ENCODE measurements at places on chromosomes 1 and 21.

- no peak for DNase-seq
Observed at GRCh38 chr1:31580513-31580870, 4.2 kb downstream of the TINAGL1 start.

GRCh38 chr1:30798389-30799232 lies 41.0 kb upstream of the LAPTM5 start:
- DNase-seq = no peak

DNA sequence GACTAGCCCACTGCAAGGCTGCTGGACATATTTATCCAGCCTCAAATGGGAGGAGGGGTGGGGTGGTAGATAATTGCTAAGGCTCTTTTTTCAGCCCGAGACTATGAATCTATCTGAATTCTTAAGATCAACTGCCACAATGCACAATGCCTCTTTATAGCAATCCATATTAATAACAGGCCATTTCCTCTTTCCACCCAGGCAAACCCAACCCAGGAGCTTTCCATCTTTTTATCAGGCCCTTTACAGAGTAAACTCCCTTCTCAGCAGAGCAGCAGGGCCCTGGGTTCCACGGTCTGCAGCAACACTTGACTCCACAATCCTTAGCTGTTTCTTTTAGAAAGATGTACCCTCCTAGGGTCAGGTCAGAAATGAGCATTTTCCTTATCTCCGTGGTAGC lies 806 bp downstream of the DDOST start:
- no peak for DNase-seq

DNA sequence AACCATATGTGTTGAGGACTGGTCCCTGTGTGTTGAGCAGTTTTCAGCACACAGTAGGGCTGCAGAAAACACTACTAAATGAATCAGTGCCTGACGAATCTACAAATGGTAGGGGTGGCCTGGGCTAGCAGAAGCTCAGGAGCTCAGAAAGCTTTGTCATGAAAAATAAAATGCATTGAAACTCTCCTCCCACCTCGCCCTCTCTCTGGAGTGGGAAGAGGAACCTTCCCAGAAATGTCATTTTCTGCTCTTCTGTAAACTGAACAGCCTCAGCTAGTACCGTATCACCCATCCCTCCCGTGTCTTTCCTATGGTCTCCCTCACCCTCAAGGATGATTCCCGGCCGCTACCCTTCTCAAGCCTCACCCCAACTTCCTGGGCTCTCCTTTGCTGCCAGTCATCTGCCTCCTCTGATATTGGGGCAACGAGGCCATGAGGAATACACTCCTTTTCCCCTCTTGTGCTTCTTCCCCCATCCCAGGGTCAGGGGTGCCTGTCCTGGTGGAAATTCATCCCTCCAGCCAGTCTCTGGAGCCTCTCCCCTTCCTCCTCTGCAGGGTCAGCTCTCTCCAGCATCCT lies 734.5 kb downstream of the PTPRU start:
- DNase-seq = no peak

DNA sequence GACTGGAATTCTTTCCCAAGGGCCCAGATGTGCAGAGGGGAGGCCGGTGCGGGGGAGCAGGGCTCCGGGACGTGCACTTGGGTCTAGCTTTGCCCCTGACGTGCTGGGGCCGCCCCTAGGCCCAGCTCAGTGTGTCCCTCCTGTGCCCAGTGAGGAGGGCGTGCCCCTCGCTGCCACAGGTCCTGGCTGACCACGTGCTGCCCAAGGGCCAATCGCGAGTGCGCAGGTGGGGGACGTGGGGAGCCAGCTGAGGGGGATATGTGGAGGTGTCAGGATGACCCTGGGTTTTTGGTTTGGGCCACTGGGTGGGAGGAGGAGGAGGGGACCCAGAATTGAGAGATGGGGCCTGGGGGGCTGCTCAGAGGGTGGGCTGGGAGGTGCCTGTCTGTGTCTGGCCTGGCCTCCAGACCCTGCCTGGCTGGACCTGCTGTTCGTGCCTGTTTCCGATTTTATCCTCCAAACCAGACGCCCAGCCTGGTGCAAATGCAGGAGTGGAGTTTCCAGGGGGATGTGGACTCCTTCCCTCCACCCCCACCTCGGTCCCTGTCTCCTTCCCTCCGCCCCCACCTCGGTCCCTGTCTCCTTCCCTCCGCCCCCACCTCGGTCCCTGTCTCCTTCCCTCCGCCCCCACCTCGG lies 6.1 kb upstream of the RNF223 start:
- no peak for DNase-seq

- no peak for DNase-seq
Observed at GRCh38 chr1:165539908-165540307, 3.9 kb upstream of the LRRC52 start.

- no peak for DNase-seq
Observed at GRCh38 chr21:36689324-36689723, 9.6 kb upstream of the SIM2 start.

- DNase-seq = no peak
Observed at GRCh38 chr1:184535191-184535970, 148.6 kb downstream of the C1orf21 start.

- no peak for DNase-seq
Observed at GRCh38 chr1:2127187-2128145, 67.1 kb downstream of the FAAP20 start.

DNA sequence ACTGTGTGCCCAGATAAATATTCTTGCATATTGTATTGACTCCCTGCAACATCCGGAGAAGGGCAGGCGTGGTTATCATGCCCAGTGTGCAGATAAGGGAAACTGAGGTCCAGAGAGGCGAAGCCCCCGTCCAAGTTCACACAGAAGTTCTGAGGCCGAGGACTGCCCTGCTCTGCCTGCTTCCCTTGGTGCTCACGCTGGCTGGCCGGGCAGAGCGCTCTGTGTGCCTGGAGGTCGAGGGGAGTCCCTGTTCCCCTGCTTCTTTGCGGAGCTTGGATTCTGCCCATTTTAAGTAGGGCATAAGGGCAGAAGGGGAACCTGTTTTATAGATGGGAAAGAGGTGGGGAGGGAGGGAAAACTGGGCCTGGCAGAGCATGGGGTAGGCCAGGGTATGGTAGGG lies 92.8 kb upstream of the ACTL8 start:
- DNase-seq = no peak

GRCh38 chr1:5725855-5726585 lies 266.2 kb downstream of the NPHP4 start:
- DNase-seq = no peak

DNA sequence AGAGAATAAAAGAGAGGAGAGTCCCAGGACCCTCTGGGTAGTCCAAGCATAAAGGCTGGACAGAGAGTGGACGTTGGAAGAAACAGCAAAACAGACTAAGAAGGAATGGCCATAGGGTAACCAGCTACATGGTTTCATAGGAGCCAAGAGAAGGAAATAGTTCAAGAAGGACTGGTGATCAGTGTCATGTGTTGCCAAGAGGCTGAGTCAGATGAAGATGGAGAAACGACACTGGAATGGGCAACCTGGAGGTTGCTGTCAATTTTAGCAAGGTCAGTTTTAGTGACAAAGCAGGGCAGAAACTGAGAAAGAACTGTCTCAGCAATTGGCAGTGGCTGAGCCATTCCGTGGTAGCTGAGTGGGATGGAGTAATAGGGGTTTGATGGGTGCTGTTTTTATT lies 41.4 kb downstream of the HMGB4 start:
- no peak for DNase-seq

- DNase-seq = no peak
Observed at GRCh38 chr1:185578293-185578692, 155.9 kb upstream of the HMCN1 start.

- DNase-seq = no peak
Observed at GRCh38 chr1:48744032-48744431, 32.7 kb downstream of the BEND5 start.

DNA sequence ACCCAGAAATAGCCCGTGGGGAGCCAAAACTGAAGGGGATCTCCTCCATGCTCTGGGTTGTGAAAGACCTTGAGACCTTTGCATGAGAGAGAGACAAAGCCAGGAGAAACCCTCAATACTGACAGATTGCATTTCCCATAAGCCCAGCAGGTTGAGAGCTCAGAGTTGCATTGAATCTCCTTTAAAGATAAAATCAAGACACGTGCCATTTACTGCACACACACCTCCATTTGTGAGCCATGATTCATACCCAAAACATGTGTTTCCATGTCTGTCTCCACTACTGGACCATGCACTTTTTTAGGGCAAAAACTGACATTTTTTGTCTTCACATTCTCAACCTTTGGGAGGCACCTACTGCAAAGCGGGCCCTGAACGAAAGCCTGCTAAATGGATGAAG lies 144.0 kb upstream of the NRIP1 start:
- DNase-seq = no peak

DNA sequence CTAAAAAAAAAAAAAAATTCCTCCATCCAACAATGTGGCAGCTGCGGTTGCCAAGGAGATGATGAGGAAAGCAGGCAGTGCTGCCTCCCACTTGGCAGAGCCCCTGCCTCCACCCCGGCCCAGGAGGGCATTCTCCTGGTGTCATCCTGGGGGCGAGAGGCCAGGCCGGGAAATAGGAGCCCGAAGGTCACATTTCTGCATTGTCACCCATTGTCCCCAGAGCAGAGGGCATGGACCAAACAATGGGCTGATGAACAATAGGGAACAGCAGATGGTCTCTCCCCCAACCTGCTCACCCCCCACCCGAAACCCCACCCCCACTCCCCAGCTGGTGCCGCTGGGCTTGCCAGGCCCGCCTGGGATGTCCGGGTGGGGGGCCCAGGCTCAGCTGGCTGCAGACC lies 37.3 kb downstream of the CAMK2N1 start:
- no peak for DNase-seq

- DNase-seq = no peak
Observed at GRCh38 chr1:25985670-25986069, 12.2 kb downstream of the PAFAH2 start.

GRCh38 chr1:9119745-9120144 lies 9.2 kb downstream of the GPR157 start:
- DNase-seq = no peak

DNA sequence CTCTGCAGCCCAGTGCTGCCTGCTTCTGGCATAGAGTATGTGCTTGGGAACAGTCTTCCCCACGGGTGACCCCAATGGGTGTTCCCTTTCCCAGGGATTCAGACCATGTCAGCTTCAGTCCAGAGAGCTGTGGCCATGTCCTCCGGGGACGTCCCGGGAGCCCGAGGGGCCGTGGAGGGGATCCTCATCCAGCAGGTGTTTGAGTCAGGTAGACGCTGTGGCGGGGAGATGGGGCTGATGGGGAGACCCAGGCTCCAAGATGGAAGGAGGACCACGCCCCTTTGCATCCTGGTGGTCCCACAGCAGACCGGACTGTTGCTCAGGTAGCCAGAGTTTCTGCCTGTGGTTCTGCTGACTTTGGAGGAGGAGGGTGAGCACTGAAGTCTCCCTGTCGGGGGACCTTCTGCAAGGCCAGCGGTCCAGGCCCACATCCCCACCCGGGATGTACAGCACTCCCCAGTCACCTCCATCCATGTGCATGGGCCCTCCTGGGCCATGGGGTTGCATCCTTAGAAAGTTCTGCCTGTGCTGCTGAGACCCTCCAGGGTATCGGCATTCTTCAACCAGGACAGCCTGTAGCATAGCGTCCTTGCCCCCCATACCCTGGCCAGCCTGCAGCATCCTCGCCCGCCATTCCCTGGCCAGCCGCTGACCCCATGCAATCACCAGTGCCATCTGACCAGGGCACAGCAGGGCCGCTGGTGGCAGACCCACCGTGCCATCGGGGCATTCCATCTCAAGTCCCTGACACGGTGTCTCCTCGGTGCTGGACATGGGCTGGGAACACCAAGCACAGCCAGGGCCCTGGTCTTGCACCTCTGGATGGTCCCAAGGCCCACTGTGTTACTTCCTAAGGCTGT lies 2.8 kb downstream of the AIRE start:
- no peak for DNase-seq

DNA sequence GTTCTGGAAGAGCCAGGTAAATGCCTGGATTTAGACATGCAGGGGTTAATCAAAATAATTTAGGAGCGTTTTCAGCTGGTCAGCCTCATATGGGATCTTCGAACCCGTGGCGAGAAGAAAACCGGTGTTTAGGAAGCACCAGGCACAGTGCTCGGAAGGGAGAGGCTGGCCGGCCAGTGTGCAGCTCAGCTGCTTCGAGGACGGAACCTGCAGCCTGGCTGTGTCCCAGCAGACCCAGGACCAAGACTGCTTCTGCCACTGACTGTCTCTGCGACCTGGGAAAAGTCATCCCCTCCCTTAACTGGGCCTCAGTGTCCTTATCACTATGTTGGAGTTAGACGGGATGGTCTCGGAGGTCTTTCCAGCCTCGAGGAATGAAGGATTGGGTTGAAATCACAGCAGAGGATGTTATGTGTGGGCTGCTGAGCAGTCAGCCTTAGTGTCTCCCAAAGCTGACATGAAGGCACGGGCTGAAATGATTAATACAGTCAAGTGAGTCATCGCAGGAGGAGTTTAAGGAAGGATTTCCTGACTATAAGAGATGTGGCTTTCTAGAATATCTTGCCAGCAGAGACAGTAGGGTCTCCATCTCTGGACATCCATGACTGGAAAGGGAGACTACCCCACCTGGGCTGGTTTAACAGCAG lies 20.8 kb downstream of the PPFIA4 start:
- DNase-seq = no peak

GRCh38 chr1:153795330-153795837 lies 20.2 kb downstream of the SLC27A3 start:
- no peak for DNase-seq

GRCh38 chr1:175192111-175192629 lies 406 bp downstream of the KIAA0040 start:
- no peak for DNase-seq

DNA sequence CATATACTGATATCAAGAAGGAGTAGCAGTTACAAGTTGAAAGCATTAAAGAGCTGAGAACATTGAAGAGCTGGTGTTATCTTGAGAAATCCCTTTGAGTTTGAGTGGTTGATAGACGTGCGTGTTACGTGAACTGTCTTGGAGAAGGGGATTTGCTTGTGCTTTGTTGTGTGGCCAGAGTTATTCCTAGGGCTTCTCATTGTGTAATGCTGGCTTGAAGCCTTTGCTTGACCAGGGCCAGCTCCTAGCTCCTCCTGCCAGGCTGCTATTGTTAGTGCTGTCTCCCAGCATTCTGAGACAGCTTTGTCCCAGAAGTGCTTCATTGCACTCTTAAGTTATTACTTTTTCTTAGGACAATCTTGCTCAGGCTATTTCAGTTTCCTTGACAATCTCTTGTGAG lies 116.2 kb upstream of the KCNK2 start:
- DNase-seq = no peak

- DNase-seq = no peak
Observed at GRCh38 chr1:30527511-30528140, 195.8 kb downstream of the MATN1 start.

GRCh38 chr1:183804387-183804786 lies 533 bp upstream of the RGL1 start:
- DNase-seq = no peak
